Myometrial cell (primary cell): ENCODE measurements at places on chromosomes 13 and 19. TPM values are rescaled to one million over a fixed set of nuclear protein-coding genes. Genes with fewer than 3 reads are reported as not detected.

The FFAR3 gene
- not detected in 2 replicates for total RNA-seq

The CELF5 gene
- total RNA-seq = not detected in 2 replicates

The CEACAM7 gene
- not detected in 2 replicates for total RNA-seq

The TTYH1 gene
- total RNA-seq = not detected in 2 replicates

The KLK14 gene
- total RNA-seq = not detected in 2 replicates

The KIR2DL4 gene
- total RNA-seq = not detected in 2 replicates

The PNMA8B gene
- 0.29 and 0.35 TPM in 2 replicates for total RNA-seq

The SIGLEC6 gene
- total RNA-seq = not detected in 2 replicates

The CEACAM4 gene
- not detected in 2 replicates for total RNA-seq
